Left forelimb (tissue), 1 donor: ENCODE measurements at places on chromosomes 3 and 15.

DNA sequence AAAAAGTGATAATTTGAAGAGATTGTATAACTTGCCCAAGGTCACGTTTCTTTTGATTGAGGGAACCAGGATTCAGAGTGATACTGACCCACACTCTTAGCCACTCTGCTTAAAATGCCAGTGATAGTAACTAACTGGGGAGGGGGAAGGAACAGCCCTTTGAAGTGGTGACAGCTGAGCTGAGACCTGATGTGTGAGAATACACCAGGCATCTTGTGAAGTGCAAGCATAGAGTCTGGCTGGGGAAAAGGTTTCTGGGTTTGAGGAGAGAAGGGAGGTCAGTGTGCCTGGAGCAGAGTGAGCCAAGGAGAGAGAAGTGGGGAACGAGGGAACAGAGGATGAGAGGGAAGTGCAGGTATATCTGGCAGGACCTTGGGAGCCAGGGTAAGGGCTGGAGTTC, 35.4 kb upstream of the SCAANT1 start:
- DNase-seq, result no peak

GRCh38 chr15:50059203-50059772, 59.7 kb downstream of the ATP8B4 start:
- DNase-seq, result no peak

DNA sequence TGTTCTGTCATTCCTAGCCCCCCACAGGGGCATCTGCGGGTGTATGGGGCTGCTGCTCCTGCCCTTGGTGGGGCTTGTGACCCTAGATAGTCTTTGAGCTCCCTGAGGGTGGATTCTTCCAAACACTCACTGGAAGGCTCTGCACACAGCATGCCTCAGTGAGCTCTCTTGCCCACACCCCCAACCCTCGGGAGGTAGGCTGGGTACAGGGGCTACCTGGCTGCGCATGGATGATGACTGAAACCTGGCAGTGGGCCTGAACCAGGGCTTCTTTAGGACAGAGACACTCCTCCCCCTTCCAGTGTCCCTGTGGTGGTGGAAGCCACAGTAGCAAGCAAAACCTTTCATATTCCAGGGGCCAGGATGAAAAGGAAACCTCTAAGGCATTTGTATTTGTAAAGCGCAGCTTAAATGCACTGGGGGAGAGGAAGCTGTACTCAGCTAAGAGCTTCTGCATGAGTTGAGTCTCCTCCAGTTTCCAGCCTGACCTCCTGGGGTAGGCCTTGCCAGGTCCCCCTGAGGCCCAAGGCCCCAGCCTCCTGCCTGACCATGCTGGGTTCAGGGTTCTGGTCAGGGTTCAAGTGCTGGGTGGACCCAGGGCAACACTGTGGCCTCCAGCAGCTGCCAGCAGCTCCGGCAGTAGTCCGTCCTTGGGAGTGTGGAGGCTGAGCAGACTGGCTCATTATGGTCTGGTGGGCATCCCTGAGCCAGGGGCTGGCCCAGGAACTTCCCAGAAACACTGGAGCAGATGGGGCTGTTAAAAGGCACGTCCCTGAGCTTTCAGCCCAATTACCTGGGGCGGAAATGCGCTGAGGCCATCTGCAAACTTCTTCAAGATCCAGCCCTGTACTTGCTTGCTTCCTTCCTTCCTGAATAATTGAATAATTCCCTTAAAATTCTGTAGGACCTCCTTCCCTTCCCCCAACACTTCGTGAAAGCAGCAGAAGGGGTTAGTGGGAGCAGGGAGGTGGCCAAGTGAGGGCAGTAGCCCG, 89.7 kb downstream of the HMG20A start:
- DNase-seq, result no peak

- DNase-seq, result peak; percentile 53
These were observed 69.7 kb downstream of the SCN5A start for GRCh38 chr3:38579551-38580449.

DNA sequence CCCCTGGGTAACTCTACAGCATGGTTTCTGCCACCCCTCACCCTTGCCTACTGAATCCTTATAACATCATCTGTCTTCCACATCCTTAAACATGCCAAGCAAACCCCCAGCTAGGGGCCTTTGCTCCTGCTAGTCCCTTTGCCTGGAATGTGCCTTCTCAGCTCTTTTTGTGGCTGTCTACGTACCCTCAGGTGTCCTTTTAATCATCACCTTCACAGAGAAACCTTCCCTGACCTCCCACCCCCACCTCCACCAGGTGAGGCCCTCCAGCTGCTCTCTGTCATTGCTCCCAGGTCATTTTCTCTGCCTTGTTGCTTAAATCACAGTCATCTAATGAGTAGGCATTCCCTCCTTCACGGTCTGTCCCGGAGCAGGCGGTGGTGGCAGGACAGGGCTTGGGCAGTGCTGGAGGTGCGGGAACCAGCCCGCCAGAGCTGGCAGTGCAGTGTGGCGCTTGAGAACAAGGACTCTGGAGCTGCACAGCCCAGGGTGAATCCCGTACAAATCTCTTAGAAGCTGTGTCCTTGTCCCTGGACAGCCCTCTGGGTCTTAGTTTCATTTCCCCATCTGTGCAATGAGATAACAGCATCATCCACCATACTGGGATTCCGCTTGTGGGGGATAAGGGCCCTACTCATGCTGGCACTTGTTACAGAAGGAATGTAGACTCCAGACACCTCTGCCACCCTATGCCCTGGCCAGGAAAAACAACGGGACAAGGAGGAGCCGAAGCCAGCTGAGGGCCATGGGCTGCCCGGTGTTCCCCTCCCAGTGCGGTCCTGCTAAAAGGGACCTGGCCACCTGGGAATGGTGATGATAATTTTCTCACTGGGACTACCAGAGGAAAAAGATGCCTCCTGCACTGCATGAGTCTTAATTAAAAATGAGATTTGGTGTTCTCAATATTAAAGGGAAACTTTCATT, 52.1 kb upstream of the IQSEC1 start:
- DNase-seq, result peak; percentile 52

- DNase-seq, result no peak
These were observed 22.7 kb downstream of the APH1B start for GRCh38 chr15:63299943-63300575.

- no peak for DNase-seq
These were observed 239.1 kb downstream of the MCTP2 start for GRCh38 chr15:94470492-94470891.

DNA sequence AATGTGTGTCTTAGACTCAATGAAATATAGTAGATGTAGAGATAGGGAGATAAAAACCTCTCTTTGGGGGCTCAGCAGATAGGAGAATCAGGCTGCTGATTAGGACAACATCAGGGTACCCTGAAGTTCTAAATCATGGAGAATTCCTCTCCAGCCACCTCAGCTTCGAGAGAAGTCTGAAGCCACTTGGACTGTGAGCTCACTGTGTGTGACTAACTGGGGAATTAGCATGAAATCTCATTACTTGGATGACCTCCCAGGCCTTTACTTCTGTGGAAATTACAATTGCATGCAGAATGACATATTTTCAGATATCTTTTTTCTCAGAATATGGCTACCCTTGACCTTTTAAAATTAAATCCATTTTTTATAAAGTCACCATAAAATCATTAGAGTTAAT, 128.0 kb upstream of the MRPL3 start:
- no peak for DNase-seq

GRCh38 chr3:116981089-116981488, 271.5 kb downstream of the TUSC7 start:
- no peak for DNase-seq

GRCh38 chr3:125236331-125236903, 23.9 kb upstream of the SLC12A8 start:
- no peak for DNase-seq

DNA sequence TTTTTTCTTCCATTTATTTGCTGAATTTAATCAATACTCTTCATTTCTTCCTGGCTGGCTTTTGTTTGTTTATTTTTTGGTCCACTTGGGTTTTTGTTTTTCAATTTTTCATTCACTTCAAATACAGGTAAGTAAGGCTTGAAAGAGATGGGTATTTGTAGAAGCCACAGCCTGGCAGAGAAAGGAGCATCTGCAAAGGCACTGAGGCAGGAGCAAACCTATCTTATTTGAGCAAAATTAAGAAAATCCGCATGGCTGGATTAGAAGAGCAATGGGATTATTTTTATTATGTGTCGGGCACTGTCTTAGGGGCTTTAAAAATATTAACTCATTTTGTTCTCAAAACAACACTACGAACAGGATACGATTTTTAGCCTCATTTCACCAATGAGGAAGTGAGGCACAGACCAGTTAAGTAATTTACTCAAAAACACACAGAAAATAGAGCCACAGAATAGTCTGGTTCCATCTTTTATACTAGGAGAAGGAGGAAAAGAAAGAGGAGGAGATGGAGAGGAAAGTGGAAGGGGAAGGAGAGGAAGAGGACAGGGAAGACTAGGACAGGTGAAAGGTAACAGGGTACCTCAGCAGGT, 35.1 kb upstream of the CCDC80 start:
- DNase-seq, result no peak

DNA sequence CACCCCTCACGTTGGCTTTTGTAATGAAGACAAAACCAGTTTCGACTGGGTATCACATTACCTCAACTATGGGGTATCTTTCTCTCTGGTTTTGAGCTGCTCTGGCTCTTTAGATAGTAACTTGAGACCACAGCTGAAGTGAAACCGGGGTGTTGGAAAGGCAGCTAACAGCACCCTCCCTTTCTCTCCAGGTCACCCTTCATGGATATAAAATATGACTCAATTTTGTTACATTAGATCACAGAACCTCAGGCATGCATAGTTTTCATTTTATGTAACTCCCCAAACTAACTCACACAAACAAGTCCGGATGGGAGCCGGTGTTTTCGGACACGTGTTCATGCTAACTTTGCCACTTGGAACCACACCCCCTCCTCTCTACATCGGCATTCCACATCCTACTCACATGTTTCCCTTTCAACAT, 90.7 kb downstream of the NR2F2 start:
- DNase-seq, result no peak

- no peak for DNase-seq
These were observed 615 bp downstream of the DHX30 start for GRCh38 chr3:47803480-47804025.

DNA sequence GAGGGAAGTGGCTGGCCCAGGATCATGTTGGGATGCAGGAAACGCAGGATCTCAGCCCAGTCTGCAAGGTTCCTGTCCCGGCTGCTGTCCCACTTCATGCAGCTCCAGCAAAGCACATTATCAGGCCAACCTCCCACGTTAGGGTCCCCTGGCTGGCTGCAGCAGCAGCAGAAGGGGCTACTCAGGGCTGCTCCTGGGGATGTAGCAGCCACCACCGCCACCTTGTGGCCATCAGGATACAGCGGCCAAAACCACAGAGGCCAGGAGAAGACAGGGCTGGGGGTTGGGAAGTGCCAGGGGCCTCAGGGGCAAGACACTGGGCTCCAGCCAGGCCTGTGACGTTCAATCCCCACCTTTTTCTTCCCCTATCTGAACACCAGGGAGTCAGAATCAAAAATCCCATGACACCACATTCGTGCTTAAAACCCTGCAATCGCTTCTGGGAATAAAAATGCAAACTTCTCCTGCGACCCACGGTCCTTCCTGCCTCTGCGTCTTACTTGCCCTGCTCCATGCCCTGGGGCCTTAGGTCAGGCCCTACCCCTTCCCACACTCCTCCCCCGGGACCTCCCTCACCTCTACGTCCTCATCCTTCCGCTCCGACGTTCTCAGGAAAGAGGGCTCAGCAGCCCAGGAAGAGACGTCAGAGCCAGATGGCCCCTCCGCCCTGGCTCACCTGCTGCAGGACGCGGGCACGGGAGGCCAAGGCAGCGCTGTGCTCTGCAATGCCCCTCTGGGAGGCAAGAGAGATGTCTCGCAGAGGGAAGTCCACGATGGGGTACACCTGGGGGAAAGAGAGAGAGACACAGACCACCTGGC, 21.5 kb downstream of the SSUH2 start:
- peak; percentile 85 for DNase-seq

GRCh38 chr3:191137708-191138107, 61.3 kb upstream of the OSTN start:
- DNase-seq, result no peak

DNA sequence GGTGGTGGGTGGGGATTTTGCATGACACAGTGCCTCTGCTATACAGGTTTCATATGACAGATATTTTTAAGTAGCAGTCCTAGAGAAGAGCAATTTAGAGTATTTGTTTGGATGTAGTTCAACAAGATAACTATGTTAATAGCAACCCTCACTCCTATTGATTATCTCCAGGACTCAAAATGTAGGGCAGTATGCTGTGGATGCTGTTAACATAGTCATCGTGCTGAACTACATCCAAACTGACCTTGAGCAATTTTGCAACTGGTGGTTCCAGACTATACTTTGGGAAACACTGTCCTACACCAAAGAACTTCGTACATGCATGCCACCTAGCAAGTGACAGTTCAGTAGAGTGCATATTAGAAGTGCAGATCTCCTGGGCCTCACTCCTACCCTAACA, 117.6 kb downstream of the IL5RA start:
- DNase-seq, result no peak

DNA sequence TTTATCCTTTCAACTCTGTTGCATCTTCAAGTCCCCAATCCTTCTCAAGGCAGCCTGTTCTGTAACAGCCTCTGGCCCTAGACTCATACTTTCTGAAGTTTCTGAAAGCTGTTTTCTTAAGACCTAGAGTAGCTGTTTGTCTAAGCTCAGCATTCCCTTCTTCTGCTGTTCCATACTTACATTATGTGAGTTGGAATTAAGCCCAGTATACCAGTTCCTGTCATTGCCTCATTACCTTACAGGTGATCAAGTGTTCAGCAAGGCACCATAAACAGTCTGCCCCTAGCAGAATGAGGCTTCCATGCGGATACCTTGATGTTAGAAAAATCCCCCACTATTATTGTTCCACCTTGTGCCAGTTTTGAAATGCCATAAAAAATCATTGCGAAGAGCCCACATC, 180.6 kb downstream of the PLCL2 start:
- DNase-seq, result no peak

DNA sequence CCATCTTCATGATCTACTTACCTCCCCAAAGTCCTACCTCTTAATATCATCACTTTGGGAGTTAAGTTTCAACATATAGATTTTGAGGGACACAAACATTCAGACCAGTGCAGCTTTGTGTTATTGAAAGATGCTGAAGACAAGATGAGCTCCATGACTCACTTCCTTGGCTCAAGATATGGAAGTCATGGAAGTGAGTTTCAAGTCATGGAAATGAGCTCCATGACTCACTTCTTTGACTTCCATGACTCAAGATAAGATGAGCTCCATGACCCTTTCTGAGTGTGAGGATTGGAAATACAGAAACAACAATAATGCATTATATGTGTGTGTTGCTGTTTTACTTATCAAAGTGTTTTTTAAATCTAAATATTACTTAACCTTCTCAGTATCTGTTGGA, 170.2 kb upstream of the TPRG1 start:
- DNase-seq, result no peak
